CD8-positive, alpha-beta memory T cell (primary cell): ENCODE measurements at places on chromosomes 5 and 9. TPM values are rescaled to one million over a fixed set of nuclear protein-coding genes. Genes with fewer than 3 reads are reported as not detected.

Gene SLC6A18
- not detected for polyA plus RNA-seq

Gene COL15A1
- polyA plus RNA-seq = 0.07 TPM

Gene IGFBPL1
- not detected for polyA plus RNA-seq

Gene CCDC152
- polyA plus RNA-seq = 3.4 TPM

GRCh38 chr5:180201051-180201987, 7.7 kb downstream of the RASGEF1C start:
- DNase-seq = no peak

- DNase-seq = no peak
Observed at GRCh38 chr5:136677217-136677616, 311.9 kb upstream of the TRPC7 start.

GRCh38 chr9:112620388-112620787, 97.5 kb downstream of the INIP start:
- no peak for DNase-seq

- DNase-seq = no peak
Observed at GRCh38 chr9:20698782-20699181, 14.7 kb downstream of the FOCAD start.

- no peak for DNase-seq
Observed at GRCh38 chr5:6568383-6568782, 64.5 kb downstream of the NSUN2 start.
